Hindlimb muscle (tissue), 1 donor: ENCODE measurements at places on chromosomes 5 and 9. TPM values are rescaled to one million over a fixed set of nuclear protein-coding genes. Genes with fewer than 3 reads are reported as not detected.

Gene TNIP1
- polyA plus RNA-seq, result 94.1 TPM

Gene NOTCH1
- 38.6 TPM for polyA plus RNA-seq

Gene FIBCD1
- polyA plus RNA-seq, result not detected

Gene SLC36A1
- polyA plus RNA-seq, result 21.6 TPM

Gene CIZ1
- 120 TPM for polyA plus RNA-seq

Gene LEAP2
- 2.6 TPM for polyA plus RNA-seq

Gene MYMK
- 82.7 TPM for polyA plus RNA-seq

Gene PAPPA
- polyA plus RNA-seq, result 0.67 TPM

Gene ANKRD34B
- polyA plus RNA-seq, result 0.08 TPM

Gene SLIT3
- polyA plus RNA-seq, result 7.5 TPM

Gene LHFPL2
- 39.6 TPM for polyA plus RNA-seq

Gene CRB2
- polyA plus RNA-seq, result 0.12 TPM

Gene INSL4
- polyA plus RNA-seq, result not detected

Gene SUSD3
- 2.2 TPM for polyA plus RNA-seq

Gene ADAMTS2
- 29.7 TPM for polyA plus RNA-seq

Gene SYK
- 5.0 TPM for polyA plus RNA-seq

Gene OSTF1
- 18.9 TPM for polyA plus RNA-seq

Gene YTHDC2
- polyA plus RNA-seq, result 17.4 TPM

Gene SLC34A3
- 1.8 TPM for polyA plus RNA-seq

Gene SDHA
- polyA plus RNA-seq, result 100 TPM

Gene NCBP1
- 33.8 TPM for polyA plus RNA-seq

Gene SLC6A19
- not detected for polyA plus RNA-seq

Gene CCNJL
- 6.3 TPM for polyA plus RNA-seq

Gene TSSK1B
- polyA plus RNA-seq, result not detected

Gene NKD2
- polyA plus RNA-seq, result 3.6 TPM

Gene NUTM2F
- polyA plus RNA-seq, result not detected

Gene GFI1B
- 0.56 TPM for polyA plus RNA-seq

Gene ERCC8
- 11.6 TPM for polyA plus RNA-seq

Gene SHROOM1
- polyA plus RNA-seq, result 2.8 TPM

Gene GTF3C4
- polyA plus RNA-seq, result 14.3 TPM

Gene GPRIN1
- polyA plus RNA-seq, result 0.75 TPM

Gene MAMDC4
- polyA plus RNA-seq, result 5.9 TPM

Gene SPATA31D4
- not detected for polyA plus RNA-seq

Gene PCA3
- 0.72 TPM for polyA plus RNA-seq

Gene FXN
- polyA plus RNA-seq, result 12.9 TPM

Gene SLC36A2
- 0.49 TPM for polyA plus RNA-seq

Gene CCL19
- polyA plus RNA-seq, result not detected

Gene PCDHAC2
- 2.0 TPM for polyA plus RNA-seq

Gene FUT7
- 0.10 TPM for polyA plus RNA-seq

Gene NSG2
- 0.28 TPM for polyA plus RNA-seq

Gene SOHLH1
- 0.13 TPM for polyA plus RNA-seq

Gene TGFBI
- 148 TPM for polyA plus RNA-seq
